ENCODE measurements at places on chromosomes 5 and 9.

DNA sequence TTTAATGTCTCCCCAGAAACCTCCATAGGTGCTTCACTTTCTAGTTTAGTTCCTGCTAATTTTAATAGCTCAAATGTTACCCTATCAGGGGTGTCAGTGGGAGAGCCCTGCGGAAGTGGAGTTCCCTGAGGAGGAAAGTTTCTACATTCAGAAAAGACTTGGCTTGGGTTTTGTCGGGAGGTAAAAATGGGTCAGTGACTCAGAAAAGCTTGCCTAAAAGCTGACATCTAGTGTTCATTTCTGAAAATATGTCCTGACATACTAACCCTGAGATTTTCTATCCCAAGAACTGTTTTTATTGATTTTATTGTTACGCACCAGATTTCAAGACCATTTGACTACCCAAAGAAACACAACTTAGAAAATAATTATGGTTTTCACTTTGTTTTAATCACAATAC is 40.9 kb upstream of the GLDC start:
- no peak for DNase-seq

DNA sequence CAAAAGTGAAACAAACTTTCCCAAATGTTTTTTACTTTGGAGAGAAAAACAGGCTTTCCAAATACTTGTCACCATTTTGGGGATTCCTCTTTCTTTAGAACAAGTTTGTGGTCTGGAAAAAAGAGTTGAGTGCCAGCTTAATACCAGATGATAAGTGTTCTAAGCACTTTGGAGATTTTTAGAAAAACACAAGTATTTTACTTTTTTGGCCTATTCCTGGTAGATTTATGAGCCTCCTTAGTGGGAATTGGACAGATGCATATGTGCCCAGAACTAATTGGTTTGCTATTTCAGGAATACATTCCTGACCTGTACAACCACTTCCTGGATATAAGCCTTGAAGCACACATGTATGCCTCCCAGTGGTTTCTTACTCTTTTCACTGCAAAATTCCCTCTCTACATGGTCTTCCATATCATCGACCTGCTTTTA is 40.5 kb downstream of the GPR21 start:
- DNase-seq: no peak

DNA sequence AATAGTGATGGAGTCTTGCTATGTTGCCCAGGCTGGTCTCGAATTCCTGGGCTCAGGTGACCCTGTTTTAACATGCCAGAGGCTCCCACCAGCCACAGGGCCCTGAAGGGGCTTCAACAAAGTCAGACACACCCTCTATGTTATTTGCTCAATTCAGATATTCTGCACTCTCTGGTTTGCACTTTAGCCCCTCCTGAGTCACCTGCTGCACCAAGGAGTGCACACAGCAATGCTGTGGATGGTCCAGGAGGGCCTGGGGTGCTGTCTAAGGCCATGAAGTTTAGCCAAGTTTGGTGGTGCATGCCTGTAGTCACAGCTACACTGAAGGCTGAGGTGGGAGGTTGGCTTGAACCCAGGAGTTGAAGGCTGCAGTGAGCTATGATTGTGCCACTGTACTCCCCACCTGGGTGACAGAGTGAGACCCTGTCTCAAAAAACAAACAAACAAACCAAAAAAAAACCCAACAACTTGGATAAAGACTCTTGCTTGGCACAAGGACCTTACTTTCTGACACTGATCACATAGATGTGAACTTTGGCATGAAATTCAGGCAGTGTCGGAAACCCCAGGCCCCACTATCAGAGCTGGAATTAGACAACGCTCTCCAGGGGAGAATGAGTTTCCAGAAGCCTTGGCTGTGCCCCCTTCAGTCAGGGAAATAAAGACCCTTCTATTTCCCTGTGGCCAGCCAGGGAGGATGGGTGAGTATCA is 39.7 kb upstream of the CDKN2AIPNL start:
- no peak for DNase-seq

DNA sequence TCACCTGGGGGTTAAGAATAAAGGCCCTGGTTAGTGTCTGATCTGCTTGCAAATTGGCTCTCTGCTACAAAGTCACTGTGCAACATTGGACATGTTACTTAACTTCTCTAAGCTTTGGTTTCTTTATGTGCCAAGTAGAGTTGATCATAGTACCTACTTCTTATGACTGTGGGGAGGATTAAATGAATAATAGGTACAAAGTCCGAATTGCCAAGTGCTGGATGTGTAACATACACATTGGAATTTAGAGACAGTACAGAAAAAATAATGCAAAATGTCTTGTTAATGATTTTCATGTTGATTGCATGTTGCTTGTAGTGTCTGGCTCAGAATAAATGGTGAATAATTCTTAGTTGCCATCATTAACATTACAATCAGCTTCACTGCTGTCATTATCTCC is 2.2 kb downstream of the DOCK8 start:
- no peak for DNase-seq

DNA sequence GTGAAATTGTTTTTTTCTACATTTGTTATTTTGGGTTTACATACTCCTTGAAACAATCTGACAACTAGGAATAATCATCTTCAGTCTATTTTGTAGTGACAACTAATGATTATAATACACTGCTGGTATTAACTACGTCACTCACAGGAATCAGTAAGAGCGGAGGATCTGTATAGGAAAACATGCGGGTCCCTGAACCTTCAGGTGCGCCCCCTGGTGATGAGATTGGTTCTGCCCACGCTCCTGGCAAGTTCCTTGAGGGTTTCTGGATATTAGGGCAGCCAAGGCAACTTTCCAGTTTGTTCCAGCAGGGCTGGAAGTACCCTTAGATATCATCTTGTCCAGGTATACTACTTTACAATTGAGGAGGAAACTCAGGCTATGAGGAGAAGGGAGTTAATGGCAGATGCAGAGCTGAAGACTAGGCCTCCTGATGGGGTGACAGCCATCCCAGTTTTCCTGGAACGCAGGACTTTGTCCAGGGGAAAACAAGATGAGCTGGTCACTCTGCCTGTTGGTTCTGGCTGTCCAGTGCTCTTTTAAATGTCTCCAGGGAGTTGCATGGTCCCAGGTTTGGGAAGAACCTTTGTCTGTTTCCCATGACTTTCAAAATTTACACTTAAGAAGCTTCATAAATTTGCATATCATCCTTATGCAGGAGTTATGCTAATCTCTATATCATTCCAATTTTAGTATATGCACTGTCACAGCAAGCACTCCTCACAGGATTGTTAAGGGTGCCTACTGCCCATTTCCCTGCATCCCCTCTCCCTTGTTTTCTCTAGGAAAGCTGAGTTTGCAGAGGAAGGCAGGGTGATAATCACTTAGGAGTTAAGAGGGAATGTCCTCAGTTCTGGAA is 14.9 kb upstream of the WNT8A start:
- peak; percentile 83 for DNase-seq

DNA sequence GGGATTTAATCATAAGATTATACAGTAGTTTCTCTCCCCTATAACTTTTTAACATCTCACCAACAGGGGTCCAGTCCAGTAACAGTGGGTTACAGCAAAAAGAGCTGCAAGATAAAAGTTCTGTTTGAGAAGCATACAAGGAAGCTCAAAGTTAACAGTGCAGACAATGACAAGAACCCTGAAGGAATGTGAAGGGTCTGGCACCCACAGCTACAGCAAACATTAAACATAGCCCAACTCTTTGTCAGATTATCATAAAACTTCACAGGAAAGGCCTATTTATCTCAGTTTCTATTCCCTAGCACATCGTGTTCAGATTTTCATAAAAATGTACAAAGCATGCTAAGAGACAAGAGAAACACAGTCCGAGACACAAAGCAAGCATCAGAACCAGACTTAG is 309.4 kb downstream of the DIRAS2 start:
- DNase-seq: no peak

DNA sequence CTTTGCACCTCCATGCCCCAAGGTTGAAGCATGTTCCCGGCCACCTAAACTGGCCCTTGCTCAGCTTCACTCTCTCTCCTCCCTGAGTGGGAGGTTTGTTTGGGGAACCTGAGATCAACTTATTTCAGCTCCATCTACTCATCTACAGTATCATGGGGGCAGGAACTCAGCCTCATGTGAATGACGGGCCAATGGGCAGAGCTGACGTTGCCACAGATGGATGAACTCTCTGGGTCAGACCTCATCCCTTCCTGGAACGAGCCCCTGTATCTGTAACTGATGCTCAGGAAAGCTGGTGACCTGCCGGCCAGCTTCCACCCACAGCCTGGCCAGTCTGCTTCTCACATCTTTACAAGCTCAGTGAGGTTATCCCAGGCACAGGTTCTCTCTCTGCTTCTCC is 369.6 kb downstream of the IRX2 start:
- no peak for DNase-seq

DNA sequence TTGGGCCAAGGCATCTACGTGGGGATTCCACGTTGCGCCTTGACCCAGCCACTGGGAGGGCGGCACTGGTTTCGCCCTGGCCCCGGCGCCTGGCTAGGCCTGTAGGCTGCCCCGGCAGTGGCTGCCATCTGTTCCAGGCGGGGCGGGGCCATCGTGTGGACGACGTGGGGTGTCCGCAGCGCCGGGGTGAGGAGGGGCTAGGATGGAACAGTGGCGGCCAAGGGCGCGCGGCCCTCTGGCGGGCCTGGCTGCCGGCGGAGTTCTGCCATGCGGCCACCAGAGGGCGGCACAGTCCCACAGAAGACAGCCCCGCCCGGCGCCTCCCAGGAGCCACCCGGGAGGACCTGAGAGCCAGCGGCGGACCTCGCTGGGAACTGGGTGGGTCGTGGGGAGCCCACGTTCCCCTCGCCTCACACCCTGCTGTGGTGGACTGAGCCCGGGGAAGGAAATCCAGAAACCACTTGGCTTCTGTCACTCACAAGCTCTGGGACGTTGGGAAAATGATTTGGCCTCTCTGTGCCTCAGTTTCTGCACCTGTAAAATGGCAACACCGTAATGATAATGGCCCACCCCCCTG is 22.6 kb upstream of the RAPGEF1 start:
- DNase-seq: peak; percentile 84
